ENCODE measurements at places on chromosomes 7 and 10.
A peak's percentile ranks its signal among the peaks of the same experiment; 100 is the strongest.

- DNase-seq = no peak
Observed at GRCh38 chr10:71722849-71723248, 3.3 kb upstream of the C10orf105 start.

DNA sequence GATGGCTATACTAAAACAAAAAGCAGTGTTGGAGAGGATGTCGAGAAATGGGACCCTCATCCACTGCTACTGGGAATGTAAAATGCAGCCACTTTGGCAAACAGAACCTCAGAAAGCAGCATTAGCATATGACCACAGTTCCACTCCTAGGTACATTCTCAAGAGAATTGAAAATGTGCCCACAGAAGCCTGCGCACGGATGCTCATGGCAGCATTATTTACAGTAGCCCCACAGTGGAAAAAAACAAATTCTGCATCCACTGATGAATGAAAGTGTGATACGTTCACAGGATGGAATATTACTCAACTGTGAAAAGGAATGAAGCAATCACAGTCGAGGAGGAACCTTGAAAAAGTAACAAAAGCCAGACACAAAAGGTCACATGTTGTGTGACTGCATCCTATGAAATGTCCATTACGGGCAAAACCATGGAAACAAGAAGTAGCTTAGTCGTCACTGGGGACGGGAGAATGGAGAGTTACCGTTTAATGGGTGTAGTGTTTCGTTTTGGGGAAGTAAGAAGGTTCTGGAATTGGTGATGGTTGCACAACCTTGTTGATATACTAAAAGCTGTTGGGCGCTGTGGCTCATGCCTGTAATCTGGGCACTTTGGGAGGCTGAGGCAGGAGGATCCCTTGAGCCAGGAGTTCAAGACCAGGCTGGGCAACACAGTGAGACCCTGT, 2.5 kb upstream of the UPK3B start:
- DNase-seq = no peak

DNA sequence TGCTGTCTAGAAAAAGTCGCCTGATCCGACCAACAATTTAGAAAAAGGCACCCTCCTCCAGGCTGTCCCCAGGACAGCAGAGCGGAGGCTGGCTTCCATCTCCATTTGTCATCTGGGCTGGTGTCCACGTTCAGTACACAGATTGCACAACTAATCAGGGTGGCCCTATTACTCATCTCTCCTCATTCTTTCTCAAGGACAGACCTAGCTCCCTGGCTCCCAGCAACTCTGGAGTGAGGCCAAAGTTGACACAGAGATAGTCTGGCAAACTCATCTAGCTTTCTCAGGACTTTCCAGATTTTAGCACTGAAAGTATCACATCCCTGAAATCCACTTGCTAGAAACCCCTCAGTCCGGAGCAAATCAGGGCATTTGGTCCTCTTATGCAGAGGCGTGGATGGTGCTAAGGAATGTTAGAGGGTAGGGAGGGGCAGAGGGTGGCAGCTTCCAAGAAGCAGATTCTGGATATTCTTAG, 75.1 kb downstream of the DNAH11 start:
- no peak for DNase-seq

DNA sequence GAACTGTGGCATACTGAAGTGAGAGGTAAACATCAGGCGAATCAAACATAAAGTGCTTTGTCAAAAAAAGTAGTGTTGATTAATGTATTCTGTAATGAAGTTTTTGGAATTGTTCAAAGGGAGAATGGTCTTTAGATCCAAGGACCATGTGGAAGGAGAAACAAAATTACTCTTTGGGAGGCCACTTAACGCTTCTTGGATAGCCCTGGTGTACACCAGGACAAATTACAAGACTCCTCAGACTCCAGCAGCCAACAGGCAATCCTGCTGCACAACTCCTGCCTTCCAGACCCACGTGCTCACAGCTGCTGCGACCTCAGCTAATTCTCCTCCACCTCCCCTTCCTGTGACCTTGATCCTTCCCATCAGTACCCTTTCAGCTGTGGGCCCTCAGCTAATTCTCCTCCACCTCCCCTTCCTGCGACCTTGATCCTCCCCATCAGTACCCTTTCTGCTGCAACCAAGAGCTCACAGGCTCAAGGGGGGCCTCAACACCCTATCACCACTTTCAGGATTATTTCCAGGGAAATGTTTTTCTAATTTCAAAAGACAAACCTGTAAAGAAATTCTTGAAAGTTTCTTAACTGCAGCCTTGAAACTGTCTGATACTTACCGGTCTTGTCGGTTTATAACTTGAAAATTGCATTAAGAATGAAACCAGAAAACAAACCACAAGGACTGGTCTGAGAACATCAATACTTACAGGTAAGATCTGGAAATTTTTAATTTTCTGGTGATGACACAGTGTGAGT, 29.7 kb upstream of the DDC start:
- no peak for DNase-seq

DNA sequence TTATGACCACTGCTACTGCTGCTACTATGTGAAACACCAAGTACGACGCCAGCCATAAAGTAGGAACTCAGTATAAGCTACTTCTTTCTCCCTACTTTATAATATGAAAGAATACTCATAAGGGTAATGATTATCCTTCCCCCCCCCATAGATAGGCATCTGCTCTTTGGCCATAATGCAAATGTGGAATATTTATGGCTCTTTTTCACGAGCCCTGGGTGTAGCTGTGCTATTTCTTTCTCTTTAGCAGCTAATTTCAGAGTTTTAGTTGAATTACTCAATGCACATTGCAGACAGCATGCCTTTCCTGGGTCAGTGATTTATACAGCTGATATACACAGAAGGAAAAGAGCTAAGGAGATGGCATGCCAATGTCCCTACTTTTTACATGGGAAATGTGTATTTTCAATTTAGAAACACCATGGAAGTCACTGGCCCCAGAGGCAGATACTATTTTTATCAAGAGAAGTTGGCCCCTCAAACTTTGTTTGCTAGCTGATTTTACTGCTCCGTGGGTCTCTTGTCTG, 234.1 kb upstream of the KIAA1217 start:
- DNase-seq = no peak

DNA sequence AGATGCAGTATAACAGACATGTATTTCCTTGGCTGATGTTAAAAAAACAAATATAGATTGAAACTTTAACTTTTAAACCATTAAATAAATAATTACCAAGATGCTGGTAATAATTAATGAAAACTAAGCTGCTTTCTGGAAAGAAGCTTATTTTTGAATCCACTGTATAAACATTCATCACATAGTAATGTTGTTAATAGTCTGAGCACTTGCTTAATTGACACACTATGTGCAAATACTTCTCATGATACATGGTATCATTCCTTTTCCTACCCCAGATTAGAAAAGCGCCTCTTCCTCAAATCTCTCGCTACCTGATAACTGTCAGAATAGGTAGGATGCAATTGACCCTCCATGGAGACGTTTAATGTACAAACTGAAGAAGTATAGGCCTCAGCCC, 15.0 kb upstream of the COL28A1 start:
- no peak for DNase-seq

DNA sequence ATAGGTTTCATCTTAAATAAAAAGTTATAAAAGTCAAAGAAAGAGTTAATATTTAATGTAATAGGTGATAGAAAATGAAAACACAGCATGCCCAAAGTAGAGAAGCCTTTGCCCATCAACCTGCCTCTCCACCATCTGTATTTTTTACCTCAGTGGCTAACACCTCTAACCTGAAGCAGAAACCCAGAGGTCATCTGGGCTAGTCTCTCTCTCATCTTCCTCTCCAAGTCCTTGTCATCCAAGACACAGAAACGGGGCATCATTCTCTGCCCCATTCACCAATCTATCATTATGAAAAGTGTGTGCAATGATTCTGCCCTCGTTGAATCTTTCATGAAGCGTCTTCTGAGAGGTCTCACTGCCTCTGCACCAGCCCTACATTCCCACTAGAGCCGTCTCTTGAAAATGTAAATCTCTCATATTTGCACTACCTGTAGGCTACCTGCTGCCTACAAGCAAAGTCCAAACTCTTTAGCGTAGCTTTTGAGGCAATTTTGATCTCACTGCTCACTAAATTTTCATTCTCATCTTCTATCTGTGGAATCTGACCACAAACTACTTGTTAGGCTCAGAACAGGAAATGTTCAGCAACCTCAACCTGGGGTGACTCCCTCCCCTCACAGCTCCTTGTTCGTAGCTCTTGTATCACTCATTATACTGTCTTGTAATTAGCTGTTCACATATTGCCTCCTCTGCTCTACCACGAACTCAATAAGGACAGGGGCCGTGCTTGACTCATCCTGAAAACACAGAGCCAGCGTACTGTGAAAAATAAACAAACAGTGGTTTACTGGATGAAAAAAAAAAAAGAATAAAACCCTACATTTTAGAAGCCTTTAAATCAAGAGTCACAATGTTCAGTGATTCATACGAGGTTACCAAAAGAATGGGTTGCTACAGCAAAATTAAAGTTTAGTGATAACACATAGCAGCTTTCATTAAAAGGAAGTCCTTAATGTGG, 83.1 kb downstream of the CTNNA3 start:
- peak; percentile 42 for DNase-seq

GRCh38 chr7:106257752-106258151, 27.0 kb downstream of the NAMPT start:
- no peak for DNase-seq

DNA sequence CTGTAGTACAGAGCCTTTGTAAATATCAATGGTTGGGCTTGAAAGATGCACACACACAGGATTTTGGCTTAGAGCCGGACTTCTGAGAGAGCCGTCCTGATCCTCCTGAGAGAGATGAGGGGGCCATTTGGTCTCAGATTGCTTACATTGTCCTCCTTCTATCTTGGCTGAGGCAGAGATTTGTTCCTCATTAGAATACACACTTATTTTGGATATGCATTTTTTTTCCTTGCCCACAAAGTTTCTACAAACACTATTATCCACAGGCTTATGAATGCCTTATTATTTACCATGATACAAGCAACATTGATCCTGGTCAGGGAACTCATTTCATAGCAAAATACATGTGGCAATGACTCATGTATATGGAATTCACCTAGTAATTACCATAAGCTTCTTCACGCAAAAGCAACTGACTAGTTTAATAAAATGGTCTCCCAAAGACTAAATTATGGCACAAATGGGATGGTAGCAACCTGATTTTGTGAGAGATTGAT, 175.3 kb downstream of the MDFIC start:
- no peak for DNase-seq

GRCh38 chr7:94658826-94659225, 2.9 kb upstream of the SGCE start:
- no peak for DNase-seq

GRCh38 chr7:47893238-47893637, 55.0 kb downstream of the PKD1L1 start:
- no peak for DNase-seq

DNA sequence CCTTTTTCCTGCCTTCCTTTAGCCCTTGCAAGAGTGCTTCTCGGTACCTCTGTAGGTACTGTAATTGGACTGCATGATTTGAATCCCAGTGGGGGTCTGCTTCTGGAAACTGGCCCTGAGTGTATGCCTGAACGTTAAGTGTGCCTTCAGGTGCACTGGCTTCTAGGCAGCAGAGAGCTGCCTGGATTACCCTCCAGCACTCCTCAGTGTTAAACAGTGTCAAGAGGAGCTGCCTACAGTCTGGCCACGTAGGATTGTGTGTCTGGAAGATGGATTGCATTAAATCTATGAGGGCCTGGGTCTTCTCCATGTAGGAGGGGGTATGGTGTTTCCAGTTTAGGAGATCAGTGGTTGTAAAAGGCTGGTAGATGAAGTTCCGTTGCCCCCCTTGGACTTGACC, 103.7 kb downstream of the TRIM24 start:
- no peak for DNase-seq

DNA sequence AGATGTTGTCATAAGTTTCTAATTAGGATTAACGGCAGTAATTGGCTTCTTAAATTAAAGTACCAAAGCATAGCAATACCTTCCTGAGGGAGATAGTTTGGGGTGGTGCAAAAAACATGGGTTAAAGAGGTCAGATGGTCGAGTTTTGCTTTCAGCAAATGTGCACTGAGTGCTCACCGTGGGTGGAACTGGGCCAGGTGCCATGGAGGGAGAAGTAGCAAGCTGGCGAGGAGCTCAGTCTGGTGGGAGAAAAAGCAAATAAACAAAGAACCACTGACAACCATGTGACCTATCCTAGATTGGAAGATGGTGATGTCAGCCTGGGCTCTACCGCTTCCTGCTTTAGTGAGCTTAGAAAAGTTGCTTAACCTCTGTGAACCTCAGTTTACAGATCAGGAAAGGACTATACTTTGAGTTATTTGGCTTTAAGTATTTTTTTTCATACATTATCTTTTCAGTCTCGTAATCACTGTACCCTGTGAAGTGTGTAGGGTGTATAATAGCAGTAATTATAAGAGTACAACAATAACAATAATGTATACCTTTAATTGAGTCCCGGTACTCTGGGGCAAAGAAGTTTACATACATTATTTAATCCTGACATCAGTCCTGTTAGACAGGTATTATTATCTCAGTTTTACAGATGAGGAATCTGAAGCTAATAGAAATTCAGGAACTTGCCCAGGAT, 69.0 kb upstream of the PDCD4 start:
- no peak for DNase-seq

DNA sequence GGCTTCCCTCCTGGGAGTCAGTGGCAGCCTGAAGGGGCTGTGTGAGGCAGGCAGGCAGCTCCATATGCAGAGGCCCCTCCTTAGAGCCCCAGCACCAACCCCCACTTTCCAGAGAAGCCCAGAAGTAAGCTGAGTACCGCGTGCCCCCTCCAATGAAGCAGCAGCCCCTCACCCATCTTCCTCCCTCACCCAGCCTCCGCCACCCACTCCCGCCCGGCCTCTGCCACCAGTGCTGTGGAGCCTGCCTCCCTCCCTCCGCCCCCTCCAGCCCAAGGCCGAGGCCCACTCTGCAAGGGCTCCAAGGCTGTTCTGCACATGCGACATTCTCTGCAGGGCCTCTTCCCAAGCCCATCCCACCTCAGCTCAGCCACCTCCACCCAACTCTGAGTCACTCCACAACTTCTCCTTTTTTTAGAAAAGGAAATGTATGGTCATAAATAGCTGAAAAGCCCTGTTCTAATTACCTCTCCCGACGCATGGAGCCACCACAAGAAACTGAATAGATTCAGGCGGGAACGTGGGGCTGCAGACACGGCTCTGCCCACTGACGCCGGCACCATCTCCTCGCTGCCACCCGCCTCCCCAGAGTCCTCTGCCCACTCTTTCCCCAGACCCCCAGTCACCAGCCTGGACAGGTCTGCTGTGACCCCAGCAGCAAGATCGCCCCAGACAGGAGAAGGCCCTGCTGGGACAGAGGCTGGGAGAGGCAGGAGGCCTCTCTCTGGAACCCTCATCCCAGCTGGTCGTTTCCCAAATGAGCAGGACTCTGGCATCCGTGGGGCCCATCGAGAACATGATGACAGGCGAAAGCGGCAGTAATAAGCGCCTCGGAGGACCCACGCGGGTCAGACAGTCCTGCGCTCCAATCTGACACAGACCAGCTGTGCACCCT, 213.9 kb downstream of the MAD1L1 start:
- DNase-seq = no peak
